ENCODE measurements at places on chromosomes 3 and 15.
A peak's percentile ranks its signal among the peaks of the same experiment; 100 is the strongest.

DNA sequence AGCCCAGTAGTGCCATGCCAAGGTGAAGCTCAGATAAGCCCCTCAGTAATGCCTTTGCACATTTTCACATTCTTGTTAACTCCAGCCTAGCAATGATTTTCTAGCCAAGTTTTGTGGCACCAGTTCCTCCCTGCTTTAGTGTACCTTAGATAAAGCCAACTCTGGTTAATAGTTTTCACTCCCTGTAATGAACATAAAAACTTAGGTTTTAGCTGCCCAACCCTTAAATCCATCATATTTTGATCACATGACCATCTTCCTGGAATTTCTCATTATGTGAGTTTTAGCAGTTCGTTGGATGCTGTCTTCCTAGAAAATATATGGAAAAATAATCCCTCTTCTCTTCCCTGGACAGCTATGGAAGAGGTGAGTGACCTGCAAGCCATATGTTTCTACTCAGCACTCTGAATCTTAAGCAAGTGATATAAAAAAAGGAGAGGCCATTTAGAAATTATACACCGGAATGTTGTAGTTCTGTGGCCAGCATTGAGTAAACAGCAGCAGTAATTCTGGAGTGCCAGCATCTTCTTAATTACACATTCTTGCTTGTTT, 62.2 kb upstream of the P2RY1 start:
- DNase-seq, result no peak

GRCh38 chr3:170848292-170848917, 21.6 kb downstream of the RPL22L1 start:
- DNase-seq, result no peak

- no peak for DNase-seq
Observed at GRCh38 chr3:9646800-9647152, 2.5 kb upstream of the MTMR14 start.

GRCh38 chr3:51700403-51700802, 6.5 kb upstream of the GRM2 start:
- DNase-seq, result no peak

GRCh38 chr3:58394339-58394738, 39.3 kb downstream of the PDHB start:
- no peak for DNase-seq

DNA sequence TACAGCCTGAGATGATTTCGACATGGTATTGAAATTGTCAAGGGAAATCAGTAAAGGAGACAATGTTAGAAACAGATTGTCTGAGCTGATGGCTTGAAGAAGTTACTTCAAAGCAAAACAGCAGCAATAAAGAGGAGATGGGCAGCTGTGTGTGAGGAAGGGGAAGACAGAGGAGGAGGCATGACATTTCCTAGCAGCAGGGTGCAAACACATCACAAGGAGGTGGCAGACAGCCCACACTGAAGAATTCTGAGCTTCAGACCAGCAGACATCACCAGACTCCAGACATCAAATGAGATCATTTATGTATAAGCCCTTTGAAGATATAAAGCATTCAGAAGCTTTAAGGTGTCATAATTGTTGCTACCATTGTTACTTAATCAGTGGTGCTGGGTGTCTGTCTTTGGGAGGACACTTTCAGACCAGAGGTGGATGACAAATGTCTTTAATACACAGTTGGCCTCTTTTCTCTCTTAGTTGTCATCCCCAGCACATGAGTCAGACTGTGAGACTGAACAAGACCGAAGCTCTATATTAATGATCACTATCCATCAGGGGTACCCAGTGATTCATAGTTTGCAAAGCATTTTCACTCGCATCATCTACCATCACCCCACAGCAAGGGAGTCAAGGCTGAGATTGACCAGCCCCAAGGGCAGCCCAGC, 203.9 kb downstream of the MINAR1 start:
- DNase-seq, result no peak

- no peak for DNase-seq
Observed at GRCh38 chr3:108804966-108805365, 17.6 kb upstream of the TRAT1 start.

GRCh38 chr15:85010071-85010385, 28.4 kb downstream of the PDE8A start:
- DNase-seq, result no peak

DNA sequence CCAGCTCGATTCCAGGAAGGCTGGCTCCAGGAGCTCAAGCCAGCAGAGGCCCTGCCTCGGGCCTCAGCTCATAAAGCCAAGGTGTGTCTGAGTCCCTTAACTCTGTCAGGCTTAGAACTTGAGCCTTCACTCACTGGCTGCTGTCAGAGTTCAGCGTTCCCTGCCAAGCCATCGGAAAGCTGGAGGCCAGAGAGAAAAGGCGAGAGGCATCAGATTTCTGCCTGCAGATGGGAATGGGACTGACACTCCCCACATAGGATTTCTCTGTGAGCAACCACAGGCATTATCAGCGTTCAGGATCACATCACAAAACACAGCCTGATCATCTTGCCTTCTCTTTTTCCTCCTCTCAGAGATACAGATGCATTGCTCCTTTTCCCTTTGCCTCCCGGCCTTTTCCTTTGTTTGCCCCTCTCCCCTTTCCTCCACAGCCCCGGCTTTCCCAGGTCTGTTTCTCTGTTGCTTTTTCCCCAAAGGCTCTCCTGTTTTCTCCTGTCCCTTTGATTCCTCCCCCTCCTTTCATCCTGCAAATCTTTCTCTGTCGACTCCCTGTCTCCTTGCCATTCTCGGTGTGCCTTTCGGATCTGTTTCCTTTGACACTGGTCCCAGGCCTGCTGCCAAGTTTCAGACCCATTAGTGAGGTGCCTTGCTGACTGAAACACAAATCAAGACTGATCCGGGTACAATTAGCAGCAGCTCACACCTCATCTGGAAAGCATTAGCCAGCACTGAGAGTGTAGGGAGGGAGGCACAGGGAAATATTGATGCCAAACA, 44.5 kb upstream of the BOC start:
- DNase-seq, result no peak

DNA sequence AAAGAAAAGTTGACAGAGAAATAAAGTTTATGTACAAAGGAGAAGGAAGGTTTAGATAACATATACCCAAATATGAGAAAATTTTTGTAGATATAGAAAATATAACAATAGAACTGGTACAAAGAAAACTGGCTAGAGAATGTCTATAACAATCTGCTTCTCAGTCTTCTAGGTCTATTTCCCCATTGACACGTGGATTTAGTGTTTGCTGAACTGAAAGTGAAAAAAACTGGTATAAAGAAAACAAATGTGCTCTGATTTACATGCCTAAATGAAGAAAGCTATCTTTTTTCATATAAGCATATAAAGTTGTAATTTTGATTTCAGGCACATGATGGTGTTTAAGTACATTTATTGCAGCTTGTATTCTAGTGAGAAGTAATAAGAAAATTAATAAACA, 9.8 kb downstream of the KCNMB2 start:
- no peak for DNase-seq

DNA sequence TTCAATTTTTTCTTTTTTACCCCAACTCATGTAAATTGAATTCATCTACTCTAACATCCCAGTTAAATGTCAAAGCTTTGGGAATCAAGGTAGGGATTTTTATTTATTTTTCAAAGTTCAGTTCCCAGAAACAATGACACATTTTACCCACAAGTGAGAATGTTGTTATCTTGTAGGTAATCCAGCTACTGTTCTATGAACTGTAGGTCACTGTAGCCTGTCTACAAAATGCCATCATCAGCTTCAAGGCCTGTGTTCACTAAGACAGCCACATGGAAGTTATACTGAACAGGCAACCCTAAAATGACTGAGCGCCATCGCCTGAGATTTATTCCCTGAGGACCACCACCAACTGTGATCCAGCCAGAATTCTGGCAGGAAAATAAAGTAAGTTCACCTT, 219.7 kb downstream of the FHIT start:
- DNase-seq, result no peak

DNA sequence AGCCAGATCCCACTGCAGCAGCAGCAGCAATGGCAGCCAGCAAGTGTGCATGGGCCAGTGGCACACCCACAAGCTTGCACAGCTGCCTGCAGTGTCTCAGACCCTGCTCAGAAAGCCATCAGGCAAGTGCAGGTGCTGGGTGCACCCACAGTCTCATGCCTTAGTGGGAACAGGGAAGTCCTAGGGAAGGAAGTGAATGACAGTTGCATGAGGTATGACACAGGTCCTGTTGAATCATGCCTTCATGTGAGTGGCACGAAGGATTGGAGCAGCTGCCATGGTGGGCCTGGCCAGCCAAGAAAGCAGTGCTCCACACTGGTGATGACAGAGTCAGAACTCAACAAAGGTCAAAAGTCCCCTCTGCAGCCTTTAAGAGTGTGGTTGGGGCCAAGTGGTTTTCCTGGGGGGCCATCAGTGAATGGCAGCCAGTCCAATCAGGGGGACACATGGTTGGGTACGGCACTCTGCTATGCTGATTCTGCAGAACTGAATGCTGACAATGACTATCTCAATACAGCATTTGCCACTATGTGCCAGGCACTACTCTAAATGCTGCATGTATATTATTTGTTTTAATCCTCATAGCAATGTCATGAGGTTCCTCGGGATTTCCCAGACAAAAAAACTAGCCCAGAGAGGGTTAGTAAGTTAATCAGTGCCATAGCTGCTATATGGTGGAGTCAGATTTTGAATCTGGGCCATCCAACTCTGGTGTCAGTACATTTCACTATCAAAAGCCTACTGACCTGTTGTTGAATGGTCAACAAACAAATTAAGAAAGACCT, 94.3 kb downstream of the AQP9 start:
- no peak for DNase-seq

DNA sequence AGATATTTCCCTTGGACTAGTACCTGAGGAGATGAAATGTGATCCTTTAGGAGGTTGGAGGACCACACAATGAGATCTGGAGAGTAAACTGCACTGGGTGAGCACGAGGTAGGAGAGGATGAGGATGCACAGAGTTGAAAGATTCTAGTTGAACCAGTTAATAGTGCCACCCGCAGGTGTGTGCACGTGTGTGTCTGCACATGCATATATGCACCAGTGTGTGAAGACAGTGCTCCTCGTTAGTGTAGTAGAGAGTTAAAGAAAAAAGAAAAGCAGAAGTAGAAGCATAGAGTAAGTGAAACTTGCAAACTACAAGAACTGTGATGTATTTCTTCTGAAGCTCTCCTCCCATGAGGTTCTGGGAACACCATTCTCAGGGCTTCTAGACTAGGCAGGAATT, 8.4 kb downstream of the MED12L start:
- no peak for DNase-seq

GRCh38 chr15:82680200-82681102, 29.2 kb downstream of the AP3B2 start:
- DNase-seq, result peak; percentile 88

DNA sequence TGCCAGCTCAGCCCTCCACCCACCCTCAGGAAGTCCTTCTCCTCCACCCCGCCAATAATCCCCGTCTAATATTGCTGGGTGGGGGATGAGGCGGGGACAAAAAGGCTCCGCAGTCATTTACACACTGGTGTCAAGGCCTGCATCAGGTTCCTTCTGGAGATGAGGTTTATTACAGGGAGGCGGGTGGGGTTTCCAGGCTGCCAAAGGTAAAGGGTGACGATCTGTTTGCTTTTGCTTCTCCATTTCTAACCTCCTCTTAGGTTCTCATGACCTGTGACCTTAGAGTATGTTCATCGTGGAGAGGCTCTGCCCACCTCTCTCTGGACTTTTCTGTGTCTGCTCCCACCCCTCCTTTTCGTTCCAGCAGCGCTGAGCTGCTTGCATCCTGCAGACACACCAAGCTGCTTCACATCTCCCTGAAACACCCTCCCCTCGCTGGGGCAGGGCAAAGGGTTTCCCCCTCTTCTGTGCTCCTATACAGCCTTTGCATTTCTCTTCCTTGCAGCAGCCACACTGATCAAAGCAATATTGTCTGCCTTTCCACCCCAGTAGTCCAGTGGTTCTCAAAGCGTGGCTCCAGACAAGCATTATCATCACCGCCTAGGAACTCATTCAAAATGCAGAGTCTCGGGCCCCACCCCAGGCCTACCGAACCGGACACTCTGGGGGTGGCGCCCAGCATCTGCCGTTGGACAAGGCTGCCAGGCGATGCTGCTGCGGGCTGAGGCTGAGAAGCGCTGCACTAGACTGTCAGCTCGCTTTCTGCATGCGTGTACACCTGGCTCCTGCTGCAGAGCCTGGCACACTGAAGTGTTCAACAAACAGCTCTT, 26.6 kb downstream of the CA12 start:
- no peak for DNase-seq

DNA sequence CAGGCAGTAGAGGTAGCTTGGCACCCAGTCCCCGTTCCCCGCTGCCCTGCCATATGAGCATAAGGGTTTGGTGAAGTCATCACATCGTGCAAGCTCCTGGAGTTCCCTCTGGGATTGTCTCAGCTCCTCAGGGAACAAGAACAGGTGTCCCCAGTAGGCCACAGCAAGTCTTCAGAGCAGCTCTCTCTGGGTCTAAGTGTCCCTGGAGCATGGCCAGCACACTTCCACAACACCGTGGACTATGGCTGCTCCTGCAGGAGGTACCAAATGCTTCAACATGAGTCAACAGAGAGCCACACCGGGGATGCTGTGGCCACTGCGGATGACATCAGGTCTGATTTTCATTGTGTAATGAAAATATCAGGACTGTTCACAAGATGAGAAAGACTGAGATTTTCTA, 23.1 kb downstream of the ABHD6 start:
- DNase-seq, result no peak

DNA sequence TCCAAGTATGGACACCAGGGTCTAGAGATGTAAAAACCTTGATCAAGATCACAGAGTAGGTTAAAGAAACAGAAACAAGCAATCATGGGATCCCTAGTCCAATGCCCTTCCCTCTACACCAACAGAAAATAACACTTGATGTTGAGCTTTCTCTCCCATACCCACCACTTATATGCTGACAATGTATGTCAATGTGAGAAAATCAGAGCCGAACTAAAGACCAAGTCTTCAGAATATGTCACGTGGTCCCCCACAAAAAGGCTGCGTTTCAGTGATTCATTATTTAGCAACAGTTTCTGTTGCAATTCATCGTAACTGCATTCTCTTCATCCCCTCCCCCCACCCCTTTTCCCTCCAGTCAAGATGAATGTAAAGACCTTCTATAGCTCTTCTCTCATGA, 278.9 kb upstream of the STT3B start:
- DNase-seq, result no peak

- DNase-seq, result no peak
Observed at GRCh38 chr15:57667171-57667849, 39.2 kb upstream of the POLR2M start.

- no peak for DNase-seq
Observed at GRCh38 chr15:95866711-95867440, 463.6 kb upstream of the NR2F2 start.

DNA sequence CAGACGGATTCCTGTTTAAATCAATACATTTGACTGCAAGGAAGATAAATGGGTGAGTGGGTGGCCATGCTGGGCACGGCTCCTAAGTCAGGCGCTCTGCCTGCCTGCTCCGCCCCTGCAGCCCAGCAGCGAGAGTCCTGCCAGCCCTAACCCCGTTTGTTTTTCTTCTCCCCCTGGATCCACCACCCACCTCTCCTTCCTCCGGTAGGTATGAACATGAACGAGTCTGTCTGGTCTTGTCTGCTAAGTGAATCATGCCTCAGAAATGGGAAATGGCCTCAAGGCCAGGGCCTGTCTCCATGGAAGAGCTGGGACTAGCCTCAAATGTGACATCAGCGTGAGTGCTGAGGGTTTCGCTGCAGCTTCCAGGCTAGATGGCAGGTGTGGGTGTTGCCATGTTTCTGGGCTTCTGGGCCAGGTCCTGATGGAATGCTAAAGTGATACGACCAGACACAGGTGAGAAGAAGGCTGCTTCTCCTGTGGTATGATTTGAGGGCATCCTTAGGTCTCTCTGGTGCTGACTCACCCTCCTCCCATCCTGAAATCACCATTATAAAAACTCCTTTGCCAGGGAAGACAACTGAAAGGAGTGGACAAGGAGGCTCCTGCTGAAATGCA, 5.6 kb upstream of the FEM1B start:
- DNase-seq, result no peak

Data from NCI-H1930 (cell line).